ENCODE measurements at places on chromosomes 2 and 18.

DNA sequence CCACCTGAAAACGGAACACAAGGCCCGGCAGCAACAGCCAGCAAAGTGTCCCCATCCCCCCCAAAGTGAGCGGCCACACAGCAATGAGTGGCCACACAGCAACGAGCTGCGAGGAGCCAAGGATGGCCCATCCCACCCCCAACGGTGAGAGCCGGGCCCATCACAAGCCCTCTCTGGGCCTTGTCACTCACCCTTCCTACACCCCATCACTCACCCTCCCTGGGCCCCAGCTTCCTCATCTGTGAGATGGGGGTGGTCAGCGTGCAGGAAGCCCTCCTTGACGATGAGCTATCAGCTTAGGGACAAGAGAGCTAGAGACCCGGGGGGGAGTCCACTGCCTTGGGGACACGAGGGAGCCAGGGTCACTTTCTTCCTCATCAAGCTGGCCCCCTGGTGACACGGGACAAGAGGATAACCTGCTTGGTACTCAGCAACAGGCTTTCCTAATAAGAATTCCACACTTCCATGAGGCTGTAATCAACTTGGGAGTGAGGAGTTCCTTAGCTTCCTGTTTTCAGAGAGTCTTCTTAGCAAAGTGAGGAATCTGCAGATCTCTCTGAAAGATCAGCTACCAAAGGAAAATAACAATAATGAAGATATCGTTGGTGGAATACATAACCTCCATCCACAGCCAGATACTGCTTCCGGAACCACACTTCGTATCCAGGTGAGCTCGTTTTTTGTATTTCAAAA, 92.8 kb downstream of the HDAC4 start:
- peak; percentile 15 for DNase-seq

DNA sequence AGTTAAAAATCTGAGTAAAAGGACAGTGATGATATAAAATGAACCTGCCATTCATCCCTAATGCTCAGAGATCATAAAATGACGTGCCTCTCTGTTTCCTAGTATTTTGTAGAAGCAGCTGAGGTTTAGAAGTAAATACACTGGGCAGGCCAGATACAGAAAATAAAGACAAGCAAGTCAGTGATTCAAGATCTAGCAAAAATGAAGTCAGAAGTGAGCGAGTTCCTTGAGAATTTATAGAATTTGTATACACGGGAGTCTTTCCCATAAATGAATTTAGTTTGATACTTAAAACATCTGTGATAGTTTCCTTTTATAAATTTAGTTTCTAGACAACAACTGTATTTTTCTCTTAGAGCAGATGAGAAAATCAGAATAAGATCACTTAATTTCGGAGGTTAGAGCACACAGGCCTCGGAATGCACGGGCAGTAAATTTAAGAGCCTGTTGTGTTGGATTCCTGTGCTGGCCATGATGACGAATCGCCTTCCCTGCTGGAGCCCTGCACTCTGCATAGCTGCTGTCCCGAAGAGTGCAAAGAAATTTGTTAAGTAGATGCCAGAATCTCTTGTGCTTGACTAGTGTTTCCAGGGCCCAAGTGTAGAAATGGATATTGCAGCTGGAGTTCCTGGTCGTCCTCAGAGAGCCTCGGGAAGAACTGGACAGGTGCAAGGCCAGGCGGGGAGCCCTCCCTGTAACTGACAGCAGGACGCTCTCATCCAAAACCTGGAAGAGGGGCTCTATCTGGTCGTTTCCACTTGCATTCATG, 83.7 kb upstream of the RBM44 start:
- DNase-seq, result peak; percentile 40

DNA sequence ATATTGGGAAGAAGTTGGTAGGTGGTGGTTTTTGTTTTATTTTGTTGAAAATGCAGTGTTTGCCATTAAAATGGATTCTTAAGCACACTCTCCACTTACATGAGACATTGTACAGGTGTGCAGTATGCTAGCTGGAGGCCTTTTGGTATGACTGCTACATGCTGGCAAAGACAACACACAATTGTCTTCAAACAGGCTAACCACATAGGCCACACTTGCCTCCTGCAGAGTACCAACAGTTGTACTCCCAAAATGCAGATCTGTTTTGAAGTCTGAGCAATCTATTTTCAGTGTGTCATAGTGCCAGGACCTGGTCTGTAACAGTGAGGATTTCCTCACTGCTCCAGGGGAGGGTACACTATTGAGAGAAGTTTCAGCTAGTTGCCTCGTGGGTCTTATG, 213.6 kb downstream of the ZRANB3 start:
- DNase-seq, result no peak

GRCh38 chr2:129877289-129877741, 102.2 kb upstream of the RAB6C start:
- peak; percentile 95 for DNase-seq

GRCh38 chr2:28717339-28717758, 34.3 kb upstream of the PPP1CB start:
- no peak for DNase-seq

- no peak for DNase-seq
These were observed 74.3 kb downstream of the SNTG2 start for GRCh38 chr2:1024981-1025380.

GRCh38 chr2:74361327-74361726, 18.1 kb upstream of the SLC4A5 start:
- DNase-seq, result no peak

DNA sequence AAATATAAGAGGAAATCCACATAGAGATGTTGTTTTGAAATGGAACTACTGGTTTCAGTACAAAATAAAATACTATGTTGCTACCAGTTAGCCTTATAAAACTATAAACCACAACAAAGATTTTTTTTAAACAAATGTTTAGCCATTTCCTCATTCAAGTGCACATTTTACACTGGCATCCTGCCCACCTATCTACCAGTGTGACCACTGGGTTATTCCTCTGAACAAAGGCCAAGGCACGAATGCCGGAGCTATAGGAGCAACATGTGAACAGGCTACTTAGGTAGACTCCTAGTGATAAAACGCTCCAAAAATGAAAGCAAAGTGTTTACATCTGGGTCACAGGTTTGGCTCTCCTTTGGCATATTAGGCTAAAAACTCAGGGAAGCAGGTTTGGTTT, 31.8 kb upstream of the SULT1C4 start:
- no peak for DNase-seq

DNA sequence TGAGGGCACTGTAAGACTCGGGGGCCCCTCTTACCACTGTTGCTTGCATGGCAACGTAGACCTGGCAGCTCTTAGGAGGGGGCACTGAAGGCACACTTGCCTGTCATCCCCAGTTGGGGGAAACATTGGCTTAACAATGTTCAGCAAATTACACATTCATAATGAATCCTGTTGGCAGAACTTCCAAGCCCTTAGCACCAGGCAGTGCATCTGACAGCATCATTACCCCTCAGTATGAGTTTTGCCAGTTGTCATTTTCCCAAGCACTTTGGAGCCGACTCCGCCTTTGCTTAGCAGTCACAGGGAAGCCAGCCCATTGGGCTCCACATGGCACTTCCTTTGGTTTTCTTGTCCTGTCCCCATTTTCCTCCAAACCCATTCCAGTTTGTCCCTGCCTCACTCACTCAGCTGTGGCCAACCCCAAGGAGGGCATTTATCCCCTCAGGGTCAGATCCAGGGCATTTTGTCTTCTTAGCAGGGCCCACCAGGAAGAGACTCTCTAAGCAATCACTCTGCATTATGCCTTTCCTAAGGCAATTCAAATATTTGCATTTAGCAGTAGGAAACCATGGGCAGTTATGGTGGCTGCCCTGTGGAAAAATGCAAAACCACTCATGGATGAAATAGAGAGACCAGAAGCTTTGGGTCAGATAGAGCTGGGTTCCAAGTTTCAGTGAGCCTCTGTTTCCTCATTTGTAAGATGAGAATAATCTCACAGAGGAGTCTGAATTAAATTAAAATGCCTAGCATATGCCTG, 73.9 kb downstream of the VSNL1 start:
- DNase-seq, result no peak

GRCh38 chr2:221166292-221166691, 405.8 kb downstream of the EPHA4 start:
- no peak for DNase-seq

DNA sequence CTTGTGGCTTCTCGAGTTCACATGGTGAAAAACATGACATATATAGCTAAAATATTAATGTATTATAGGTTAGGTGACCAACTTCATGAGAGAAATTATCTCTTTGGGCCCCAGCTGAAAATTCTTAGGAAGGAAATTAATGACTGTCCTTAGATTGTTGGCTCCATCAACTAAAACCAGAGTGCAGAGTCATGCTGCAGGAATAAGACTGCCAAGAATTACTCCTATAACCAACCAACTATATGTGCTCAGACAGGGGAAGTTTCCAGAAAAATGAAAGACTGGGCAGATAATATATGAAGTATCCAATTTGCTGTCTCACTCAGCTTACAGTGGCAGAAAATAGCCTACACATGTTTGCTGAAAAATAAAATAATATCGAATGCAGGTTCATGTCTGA, 71.0 kb upstream of the TMEFF2 start:
- no peak for DNase-seq

DNA sequence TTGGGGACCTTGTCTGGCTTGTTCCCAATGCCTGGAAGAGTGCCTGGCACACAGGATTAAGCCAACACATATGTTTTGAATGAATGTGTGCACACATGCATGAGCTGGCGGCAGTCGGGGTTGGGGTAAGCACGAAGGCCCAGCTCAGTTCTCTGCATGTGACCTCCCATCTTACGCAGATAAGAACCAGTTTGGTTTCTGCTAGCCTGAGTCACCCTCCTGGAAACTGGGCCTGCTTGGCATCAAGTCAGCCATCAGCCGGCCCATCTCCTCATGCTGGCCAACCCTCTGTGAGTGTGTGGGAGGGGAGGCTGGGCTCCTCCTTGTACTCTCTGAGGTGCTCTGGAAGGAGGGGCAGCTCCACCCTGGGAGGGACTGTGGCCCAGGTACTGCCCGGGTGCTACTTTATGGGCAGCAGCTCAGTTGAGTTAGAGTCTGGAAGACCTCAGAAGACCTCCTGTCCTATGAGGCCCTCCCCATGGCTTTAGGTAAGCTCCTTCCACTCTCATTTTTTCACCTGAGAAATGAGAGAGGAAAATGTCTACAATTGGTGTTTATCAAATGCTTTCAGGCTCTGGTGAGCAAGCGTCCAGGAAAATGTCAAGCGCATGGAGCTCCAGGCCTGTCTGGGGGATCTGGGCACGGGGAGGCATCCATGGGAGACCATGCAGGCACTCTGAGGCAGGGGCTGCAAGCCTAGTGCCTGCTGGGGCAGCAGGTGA, 9.7 kb upstream of the IL1RN start:
- no peak for DNase-seq

GRCh38 chr2:119196301-119197125, 27.1 kb upstream of the STEAP3 start:
- peak; percentile 53 for DNase-seq

DNA sequence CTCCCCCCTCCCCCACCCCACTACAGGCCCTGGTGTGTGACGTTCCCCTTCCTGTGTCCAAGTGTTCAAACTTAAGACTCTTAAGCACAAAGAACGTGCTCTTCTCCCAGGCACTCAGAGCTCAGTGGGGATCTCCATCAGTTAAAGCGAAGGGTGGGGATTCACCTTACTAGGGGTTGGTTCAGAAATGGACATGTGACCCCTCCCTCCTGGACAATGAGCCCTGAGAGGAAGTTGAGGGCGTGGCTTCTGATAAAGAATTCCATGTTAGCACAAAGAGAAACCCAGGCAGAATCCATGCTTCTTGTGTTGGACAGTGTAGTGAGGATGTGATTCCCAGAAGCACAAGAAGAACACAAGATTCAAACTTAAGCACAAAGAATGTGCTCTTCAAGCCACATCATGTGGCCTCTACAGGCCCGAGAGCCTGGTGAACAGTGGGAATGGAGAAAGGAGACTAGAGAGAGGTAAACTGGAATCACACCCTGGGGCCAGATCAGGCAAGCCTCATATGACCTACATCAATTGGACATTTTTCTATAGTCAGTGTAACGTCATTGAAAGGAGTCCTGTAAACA, 78.1 kb upstream of the TTC39C start:
- no peak for DNase-seq

- no peak for DNase-seq
These were observed 3.2 kb downstream of the EPAS1 start for GRCh38 chr2:46300406-46300832.

Measured in H9 (cell line).